ENCODE measurements at places on chromosomes 7 and 10.

- H3K27me3 ChIP-seq = no peaks in the 10 kb centered on the region
- no peak overlapping the region for H3K27ac ChIP-seq
- peaks cover 34% of the 10 kb centered on the region for H3K36me3 ChIP-seq
- DNase-seq = no peak
Observed at GRCh38 chr10:77832238-77832637, 94.3 kb downstream of the DLG5 start.

DNA sequence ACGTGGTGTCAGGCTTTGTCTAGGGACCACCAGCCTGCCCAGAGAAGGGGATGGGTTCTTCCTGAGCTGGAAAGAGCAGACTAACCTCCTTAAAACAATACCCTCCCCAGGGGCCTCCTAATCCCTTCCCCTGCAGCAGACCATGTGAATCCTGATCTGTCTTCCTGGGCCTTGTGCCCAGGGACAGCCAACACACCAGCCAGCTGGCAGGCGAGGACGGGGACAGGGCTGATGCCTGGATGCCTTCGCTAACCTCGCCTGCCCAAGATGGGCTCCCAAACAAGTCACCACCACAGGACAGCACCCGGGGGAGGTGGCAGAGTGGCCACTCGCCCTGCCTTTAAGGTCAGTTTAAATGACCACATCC lies 17.6 kb downstream of the PODXL start:
- H3K27me3 ChIP-seq = no peaks in the 10 kb centered on the region
- DNase-seq = no peak
- no peak overlapping the region for H3K27ac ChIP-seq
- peaks cover 24% of the 10 kb centered on the region for H3K36me3 ChIP-seq
- H3K4me1 ChIP-seq = peaks cover 22% of the 10 kb centered on the region
- no peak overlapping the region for H3K4me3 ChIP-seq

GRCh38 chr7:4850262-4850795 lies 11.5 kb downstream of the PAPOLB start:
- H3K4me1 ChIP-seq = peaks cover 2% of the 10 kb centered on the region
- no peak overlapping the region for H3K27ac ChIP-seq
- no peak for DNase-seq
- no peaks in the 10 kb centered on the region for H3K27me3 ChIP-seq
- H3K4me3 ChIP-seq = no peak overlapping the region
- no peaks in the 10 kb centered on the region for H3K36me3 ChIP-seq

DNA sequence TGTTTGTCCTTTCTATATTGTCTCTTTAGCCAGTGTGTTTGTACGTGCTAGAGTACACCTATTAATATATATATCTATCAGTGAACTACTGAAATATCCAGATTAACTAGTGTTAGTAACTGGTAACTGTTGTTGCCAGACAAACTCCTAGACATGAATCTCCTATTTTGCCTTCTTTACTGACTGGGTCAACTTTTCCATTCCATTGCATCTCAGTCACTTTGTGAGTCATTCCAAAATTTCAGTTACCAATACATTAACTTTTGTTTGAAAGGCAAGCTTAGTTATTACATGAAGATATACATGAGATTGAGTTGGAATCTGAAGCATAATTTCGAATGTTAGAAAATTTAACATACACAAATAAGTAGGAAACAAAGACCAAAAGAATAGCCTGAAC lies 51.4 kb downstream of the BTAF1 start:
- H3K4me1 ChIP-seq = no peaks in the 10 kb centered on the region
- H3K4me3 ChIP-seq = no peak overlapping the region
- no peak overlapping the region for H3K27ac ChIP-seq

DNA sequence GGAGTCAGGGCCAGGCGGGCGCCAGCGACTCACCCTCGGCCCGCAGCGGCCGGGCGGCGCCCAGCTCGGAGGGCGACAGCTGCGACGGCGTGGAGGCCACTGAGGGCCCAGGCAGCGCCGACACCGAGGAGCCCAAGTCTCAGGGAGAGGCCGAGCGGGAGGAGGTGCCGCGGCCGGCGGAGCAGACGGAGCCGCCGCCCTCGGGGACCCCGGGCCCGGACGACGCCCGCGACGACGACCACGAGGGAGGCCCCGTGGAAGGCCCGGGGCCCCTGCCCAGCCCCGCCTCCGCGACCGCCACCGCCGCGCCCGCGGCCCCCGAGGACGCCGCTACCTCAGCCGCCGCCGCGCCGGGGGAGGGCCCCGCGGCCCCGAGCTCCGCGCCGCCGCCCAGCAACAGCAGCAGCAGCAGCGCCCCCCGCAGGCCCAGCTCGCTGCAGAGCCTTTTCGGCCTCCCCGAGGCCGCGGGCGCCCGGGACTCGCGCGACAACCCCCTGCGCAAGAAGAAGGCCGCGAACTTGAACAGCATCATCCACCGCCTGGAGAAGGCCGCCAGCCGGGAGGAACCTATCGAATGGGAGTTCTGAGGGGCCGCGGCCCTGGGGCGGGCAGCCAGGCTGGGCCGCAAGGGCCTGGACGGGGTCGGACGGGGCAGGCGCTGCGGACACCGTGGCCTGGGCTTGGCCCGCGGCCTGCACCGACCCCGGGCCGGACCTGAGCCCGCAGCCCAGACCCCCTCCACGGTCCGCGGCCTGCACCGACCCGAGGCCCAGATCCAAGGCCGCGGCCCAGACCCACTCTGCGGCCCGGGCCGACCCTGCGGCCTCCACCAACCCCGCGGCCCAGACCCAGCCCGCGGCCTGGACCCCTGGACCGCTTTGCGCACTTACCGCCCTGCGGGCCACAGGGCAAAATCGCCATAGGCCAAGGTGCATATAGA lies 37.9 kb upstream of the SH2B2 start:
- no peak for DNase-seq
- peaks cover 2% of the 10 kb centered on the region for H3K4me1 ChIP-seq
- no peaks in the 10 kb centered on the region for H3K36me3 ChIP-seq
- H3K4me3 ChIP-seq = peak overlapping the region; percentile 21
- H3K27ac ChIP-seq = no peak overlapping the region

DNA sequence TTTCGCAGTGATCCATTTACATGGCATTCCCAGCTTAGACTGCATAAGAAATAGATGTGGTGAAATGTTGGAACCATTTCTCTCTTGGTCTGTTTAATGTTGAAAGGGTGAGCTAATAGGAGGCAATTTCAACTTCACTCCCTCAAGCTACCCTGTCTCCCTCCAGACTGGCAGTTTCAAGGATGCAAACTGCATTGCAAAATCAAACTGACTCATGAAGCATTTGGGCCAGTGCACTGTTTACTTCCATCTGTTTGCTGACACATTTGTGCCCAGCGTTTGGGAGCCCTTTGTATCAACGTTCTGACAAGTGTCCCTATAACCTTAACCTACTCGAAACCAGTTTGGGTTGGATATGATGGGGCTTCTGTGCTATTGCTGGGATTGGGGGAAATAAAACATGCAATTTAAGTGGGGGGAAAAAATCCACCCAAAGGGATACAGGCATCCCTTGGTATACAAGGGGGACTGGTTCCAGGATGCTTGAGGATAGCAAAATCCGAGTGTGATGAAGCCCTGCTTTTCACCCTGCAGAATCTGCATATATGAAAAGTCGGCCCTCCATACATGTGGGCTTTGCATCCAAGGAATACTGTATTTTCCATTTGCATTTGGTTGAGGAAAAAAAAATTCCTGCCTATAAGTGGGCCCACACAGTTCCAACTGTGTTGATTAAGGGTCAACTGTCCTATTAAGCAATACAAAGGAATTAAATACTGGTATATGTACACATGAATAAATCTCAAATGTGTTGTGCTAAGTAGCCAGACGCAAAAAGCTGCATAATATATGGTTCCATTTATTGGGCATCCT lies 15.6 kb downstream of the RHEB start:
- DNase-seq = no peak
- H3K36me3 ChIP-seq = no peaks in the 10 kb centered on the region
- no peaks in the 10 kb centered on the region for H3K27me3 ChIP-seq
- peaks cover 5% of the 10 kb centered on the region for H3K4me1 ChIP-seq
- no peak overlapping the region for H3K27ac ChIP-seq

DNA sequence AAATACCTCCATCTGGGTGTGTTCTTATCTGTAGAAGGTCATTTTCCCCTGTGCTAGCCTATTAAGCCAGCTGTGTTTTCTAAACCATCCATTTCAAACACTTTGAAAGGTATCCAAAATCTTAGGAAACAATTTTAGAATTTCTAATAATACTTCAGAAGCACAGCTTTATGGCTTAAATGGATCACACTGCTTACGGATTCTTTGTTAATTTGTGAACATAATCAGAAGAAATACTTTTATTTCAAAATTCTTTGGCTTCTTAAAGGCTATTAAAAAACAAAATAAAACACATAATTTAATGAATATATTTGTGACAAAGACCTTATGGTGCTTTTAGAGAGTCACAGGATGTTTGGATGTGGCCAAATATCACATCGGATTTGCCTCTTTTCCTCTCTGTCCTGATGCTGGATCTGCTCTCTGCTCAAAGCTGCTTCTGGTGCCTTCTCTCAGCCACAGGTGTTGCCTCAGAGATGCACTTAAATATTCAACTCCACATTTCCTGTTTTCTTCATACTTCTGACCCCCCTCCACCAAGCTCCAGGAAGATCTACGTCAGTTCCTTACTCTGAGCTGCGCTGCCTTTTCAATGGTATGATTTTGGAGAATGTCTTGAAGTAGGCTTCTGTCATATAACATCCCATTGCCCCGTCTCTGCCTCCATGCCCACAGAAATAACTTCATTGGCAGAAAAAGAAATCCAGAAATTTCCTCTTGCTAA lies 230.6 kb downstream of the MLLT10 start:
- DNase-seq = no peak
- H3K27ac ChIP-seq = no peak overlapping the region
- no peaks in the 10 kb centered on the region for H3K36me3 ChIP-seq
- H3K4me3 ChIP-seq = no peak overlapping the region
